ENCODE measurements at places on chromosomes 1 and 21.
A peak's percentile ranks its signal among the peaks of the same experiment; 100 is the strongest.

DNA sequence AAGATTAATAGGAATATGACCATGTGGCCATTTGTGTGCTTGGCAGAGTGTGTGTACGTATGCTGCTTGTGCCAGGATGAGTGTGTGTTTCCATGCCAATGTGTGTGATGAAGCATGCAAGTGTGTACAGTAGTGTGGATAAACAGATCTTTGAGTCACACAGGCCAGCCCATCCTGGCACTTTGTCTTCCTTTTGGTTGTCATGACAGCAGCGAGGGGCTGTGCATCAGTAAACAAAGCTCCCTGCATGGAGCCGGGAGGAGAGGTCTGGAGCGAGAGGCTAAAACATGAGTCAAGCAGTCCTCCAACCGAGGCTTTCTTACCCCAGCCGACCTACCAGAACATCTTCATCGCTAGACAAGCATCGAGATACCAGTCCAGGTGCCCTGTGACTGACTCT lies 221.2 kb downstream of the CACNA1E start:
- DNase-seq = no peak

GRCh38 chr1:162663589-162664106 lies 31.4 kb downstream of the DDR2 start:
- DNase-seq = peak; percentile 88

DNA sequence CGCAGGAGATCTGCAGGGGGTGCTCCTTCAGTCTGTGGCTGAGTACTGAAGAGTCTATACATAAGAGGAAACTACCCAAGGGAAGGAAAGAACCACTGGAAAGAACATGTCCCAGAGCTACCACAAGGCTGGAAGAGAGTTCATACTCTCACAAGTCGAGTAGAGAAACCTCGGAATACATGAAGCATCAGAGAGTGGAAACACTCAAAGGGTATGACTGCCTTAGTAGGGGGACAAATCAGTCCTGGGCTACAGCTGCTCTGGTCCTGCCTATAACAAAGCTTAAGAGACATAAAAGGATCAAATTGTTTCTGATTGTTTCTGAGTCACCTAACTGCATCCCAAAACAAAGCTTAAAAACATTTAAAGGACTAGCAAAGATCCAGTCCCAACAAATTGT lies 27.4 kb downstream of the TMEM50B start:
- DNase-seq = no peak

DNA sequence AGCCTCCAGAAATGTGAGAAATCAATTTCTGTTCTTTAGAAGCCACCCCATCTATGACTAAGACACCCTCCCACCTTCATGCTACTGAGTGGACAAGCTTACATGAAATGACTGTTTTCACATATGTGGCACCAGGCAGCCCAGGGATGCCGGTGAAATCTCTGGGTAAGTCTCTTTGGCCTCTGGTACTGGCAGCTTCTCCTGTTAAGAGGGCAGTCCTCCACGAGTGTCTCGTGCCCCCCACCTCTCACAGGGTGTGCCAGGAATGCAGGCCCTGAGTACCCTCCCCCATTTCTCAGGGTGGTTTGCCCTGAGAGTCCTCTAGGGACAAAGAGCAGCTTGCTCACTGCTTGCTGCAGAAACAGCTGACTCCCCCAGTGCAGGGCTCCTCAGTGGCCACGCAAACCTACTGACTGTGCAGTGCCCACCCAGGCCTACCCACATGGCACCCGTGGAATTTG lies 3.2 kb upstream of the PRXL2B start:
- DNase-seq = no peak

- DNase-seq = no peak
Measured at GRCh38 chr1:191798178-191798577, 360.1 kb upstream of the RGS18 start.

GRCh38 chr1:203692565-203693470 lies 66.2 kb downstream of the ATP2B4 start:
- DNase-seq = peak; percentile 92

GRCh38 chr1:12275370-12275769 lies 45.5 kb downstream of the VPS13D start:
- no peak for DNase-seq

DNA sequence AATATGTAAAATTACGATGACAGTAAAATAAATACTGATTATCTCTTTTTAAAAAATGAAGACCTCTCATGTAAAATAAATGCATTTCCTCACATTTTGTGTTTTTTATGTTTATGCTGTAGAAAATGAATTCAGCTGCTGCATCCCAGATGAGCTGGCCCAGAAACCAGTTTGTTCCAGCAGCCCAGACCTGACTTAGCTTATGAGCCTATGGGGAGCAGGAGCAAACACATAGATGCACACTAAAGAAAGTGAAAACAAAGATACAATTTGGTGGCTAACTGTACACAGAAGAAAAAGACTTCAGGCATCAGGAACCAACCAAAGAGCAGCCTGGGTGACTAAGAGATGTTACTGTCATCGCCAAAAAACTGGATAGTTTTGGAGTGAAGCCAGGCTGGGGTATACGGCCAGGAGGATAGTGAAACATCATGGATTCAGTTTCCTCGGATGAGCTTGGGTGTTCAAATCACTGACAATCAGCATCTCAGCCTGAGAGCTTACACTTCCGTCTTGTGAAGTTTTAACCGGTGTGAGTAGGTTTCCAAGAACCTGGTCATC lies 113.9 kb upstream of the BACE2 start:
- no peak for DNase-seq

GRCh38 chr1:54357967-54358366 lies 48.2 kb downstream of the SSBP3 start:
- DNase-seq = no peak

GRCh38 chr1:40352126-40352525 lies 21.4 kb upstream of the SMAP2 start:
- DNase-seq = no peak

- DNase-seq = no peak
Measured at GRCh38 chr1:54784066-54784465, 17.1 kb downstream of the TTC22 start.

All from fibroblast of gingiva (primary cell).